Fibroblast of skin of left quadriceps (primary cell): ENCODE measurements at places on chromosomes 7 and 10.
A peak's percentile ranks its signal among the peaks of the same experiment; 100 is the strongest.

- DNase-seq = no peak
Observed at GRCh38 chr10:124736491-124737136, 7.6 kb downstream of the FAM53B start.

- DNase-seq = peak; percentile 21
Observed at GRCh38 chr7:115910541-115911164, 119.9 kb downstream of the TFEC start.

DNA sequence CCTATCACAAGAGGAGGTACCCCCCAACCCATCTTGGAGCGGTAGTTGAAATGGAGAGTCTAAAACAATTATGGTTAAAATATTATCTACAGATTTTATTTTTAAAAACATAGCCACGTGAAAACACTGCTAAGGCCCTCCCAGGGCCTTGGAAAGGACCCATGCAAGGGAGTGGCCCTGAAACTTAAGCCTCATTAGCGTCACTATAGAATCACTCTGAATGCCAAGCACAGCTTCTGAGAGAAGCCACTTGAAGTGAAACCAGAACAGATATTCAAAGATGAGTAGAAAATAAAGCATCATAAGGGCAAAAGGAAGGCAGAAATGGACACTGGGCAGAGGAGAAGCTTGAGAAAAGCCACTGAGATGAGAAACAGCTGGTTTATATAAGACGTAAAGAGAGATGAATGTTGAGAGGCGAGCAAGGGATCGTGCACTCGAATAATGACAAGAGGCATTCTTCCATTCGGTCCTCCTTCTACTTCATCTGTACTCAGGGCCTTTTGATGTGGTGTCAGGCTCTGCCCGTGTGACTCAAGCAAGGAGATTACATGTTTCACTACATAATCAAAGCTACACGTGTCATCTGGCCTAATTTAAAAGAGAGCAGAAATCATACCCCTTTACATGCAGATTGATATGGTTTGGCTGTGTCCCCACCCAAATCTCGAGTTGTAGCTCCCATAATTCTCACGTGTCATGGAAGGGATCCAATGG is 33.4 kb upstream of the SLC39A12 start:
- DNase-seq = no peak

DNA sequence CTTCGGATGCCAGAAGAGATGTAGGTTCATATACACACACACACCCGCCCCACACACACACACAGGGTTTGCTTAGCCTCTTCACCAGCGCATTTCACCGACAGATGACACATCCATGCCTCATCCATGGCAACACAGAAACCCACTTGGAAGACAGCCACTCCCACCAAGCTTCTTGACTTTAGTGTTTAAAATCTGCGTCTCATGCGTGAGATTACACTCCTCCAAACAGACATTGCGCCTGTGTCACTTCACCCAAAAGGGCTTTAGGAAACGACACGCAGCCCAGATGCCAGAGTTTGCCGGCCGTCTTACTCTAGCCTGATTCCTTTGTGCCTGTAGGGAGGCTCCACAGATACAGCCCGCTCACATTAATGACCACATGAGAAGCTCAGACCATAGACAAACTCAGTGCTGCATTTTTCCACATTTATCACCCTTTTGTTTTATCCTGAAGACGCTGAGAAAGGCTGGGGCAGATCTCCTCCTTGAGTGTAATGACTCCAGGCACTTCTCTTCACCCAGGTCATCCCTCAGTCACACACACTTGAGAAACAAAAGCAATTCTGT is 73.8 kb downstream of the DIP2C start:
- peak; percentile 71 for DNase-seq

DNA sequence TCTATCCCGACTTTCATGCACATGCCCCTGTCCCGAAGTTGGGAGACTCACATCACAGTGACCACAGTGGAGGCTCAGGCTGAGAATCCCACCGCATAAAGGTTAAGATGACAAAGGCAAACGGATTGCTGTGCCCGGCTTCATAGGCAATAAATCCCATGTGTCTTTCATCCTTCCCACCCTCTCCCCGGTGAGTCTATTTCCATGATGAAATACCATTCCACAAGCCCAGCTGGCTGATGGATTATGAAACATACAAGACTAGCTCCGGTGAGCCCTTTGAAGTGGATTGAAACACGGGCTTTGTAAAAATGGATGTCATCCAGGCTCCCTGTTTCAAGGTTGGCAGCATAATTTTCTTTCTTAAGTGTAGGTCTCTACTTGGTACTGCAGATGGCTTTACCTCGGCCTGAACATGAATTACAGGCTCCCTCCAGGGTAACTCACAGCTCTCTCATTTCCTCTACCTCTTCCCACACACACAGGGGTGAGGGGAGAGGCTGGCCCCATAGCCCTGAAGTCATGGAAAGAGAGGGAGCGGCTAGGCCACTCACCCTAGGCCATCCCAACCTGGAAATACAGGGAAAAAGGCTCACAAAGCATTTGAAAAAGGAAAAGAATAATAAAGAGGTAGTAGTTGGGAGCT is 92.0 kb upstream of the CALN1 start:
- DNase-seq = no peak

- no peak for DNase-seq
Observed at GRCh38 chr7:45457591-45457990, 116.6 kb upstream of the ADCY1 start.

DNA sequence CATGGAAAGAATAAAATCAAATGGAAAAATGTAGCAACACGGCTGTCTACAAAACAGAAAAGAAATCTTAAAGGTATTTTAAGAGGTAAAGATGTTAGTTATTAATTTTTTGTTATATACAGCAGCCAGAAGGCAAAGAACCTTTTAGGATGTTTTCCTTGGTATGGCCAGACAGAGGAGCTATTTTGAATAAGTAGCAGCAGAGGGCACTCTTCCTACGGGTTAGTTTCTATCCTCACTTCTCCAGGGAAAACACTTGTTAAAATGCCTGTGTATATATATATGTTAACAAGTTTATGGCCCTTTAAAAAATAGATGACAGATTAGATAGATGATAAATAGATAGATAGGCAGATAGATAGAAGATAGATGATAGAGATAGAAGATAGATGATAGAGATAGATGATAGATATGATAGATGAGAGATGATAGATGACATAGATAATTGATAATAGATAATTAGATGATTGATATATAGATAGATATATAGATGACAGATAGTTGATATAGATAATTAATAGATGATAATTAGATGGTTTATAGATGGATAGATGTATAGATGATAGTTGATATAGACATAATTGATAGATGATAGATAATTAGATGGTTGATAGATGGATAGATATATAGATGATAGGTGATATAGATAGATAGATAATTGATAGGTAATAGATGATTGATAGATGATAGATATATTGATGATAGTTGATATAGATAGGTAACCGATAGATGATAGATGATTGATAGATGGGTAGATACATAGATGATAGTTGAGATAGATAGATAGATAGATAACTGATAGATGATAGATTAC is 57.8 kb upstream of the WIPF3 start:
- DNase-seq = peak; percentile 11

- DNase-seq = no peak
Observed at GRCh38 chr7:100397315-100398081, 24.2 kb downstream of the PILRA start.

DNA sequence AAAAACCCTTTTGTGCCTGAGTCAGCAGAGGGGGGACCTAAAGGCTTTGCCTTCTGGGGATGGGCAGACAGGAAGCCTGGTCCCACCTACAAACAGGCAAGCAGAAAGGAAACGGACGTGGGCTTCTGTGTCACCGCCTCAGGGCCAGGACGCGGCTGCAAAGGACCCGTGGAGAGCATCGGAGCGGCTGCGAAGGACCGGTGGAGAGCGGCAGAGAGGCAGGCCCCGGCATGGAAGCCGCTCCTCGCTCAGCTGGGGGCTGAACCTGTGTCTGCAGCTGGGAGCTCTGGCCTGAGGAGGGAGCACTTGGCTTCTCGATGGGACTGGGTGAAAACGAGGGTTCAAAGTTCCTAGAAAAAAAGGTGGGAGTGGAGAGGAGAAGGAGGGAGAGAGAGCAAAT is 125.4 kb upstream of the PPP2R2D start:
- no peak for DNase-seq

DNA sequence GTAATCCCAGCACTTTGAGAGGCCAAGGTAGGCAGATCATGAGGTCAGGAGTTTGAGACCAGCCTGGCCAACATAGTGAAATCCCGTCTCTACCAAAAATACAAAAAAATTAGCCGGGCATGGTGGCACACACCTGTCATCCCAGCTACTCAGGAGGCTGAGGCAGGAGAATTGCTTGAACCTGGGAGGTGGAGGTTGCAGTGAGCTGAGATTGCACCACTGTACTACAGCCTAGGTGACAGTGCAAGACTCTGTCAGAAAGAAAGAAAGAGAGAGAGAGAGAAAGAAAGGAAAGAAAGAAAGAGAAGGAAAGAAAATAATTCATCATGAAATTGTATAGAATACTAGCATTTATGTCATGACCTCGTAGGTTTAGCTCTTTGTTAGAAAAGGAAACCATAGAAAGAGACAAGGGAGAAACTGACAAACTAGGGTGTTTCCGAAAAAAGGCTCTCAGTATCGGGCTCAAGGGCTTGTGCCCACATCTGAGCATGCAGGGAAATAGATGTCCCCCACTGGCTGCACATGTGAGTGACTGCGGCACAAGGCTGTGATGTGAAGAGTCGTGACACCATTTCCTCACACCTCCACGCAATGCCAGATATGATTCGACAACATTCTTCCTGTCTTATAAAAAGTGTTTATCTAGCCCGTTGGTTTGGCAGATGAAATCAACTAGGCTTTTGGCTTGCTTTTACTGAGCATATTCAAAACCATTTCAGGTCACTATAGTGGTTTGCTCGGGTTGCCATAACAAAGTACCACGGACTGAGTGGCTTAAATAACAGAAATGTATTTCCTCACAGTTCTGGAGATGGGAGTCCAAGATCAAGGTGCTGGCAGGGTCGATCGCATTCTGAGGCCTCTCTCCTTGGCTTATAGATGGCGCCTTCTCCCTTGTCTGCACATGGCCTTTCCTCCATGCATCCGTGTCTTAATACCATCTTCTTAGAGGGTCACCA is 2.0 kb downstream of the SRGN start:
- DNase-seq = no peak

GRCh38 chr7:30548845-30549244 is 44.2 kb upstream of the GGCT start:
- DNase-seq = no peak
